ENCODE measurements at places on chromosomes 5 and 9. TPM values are rescaled to one million over a fixed set of nuclear protein-coding genes. Genes with fewer than 3 reads are reported as not detected.
A peak's percentile ranks its signal among the peaks of the same experiment; 100 is the strongest.

The PCDHB13 gene
- not detected for total RNA-seq

GRCh38 chr9:23615569-23615968 lies 210.5 kb downstream of the ELAVL2 start:
- no peak overlapping the region for H3K27ac ChIP-seq
- H3K4me3 ChIP-seq, result no peak overlapping the region
- DNase-seq, result no peak

GRCh38 chr9:15553528-15553898 lies 670 bp downstream of the CCDC171 start:
- H3K36me3 ChIP-seq, result no peaks in the 10 kb centered on the region
- peaks cover 21% of the 10 kb centered on the region for H3K4me1 ChIP-seq
- H3K4me3 ChIP-seq, result peak overlapping the region; percentile 96
- no peak for DNase-seq
- H3K27ac ChIP-seq, result no peak overlapping the region

DNA sequence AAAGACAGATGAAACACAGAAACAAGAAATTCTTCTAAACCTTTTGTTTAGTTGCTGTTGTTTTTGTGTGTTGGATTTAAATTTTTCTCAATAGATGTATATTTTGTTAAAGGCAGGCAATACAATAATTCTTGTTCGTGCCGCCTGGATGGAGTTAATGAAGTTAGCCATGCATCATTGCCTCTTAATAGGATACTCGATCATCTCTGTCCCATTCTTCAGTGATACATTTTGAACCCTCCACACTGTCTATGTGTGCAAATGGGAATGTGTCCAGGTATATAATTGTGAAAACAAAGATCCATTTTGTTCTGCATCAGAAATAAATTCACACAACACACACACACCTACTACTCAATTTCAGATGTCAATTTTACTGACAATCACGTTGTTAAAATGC lies 186.6 kb upstream of the ADAMTS16 start:
- no peaks in the 10 kb centered on the region for H3K36me3 ChIP-seq
- DNase-seq, result no peak
- H3K4me3 ChIP-seq, result no peak overlapping the region
- H3K27ac ChIP-seq, result no peak overlapping the region
- H3K27me3 ChIP-seq, result no peaks in the 10 kb centered on the region
- no peaks in the 10 kb centered on the region for H3K4me1 ChIP-seq

The NAIP gene
- total RNA-seq, result 5.7 TPM

DNA sequence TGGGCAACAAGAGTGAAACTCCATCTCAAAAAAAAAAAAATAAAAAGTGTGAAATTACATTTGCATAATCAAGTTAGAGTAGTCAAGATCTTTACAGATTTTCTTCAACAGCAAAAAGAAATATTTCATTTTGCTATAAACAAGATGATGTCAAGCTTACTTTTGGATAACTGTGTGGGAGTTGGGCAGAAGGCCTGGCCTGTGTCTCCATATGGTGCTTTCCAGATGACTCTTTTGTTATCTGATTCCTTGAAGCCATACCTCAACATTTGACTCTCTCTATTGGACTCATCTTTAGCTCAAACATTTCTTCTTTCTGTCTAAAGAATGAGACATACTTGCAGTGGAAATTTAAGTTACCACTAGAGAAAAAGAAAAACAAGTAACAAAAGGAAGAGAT lies 246.8 kb downstream of the MSX2 start:
- peaks cover 3% of the 10 kb centered on the region for H3K36me3 ChIP-seq
- DNase-seq, result no peak
- H3K27ac ChIP-seq, result no peak overlapping the region
- H3K4me3 ChIP-seq, result no peak overlapping the region
- no peaks in the 10 kb centered on the region for H3K4me1 ChIP-seq

GRCh38 chr9:110319781-110320492 lies 17.7 kb downstream of the TXNDC8 start:
- no peak overlapping the region for H3K4me3 ChIP-seq
- peaks cover 9% of the 10 kb centered on the region for H3K4me1 ChIP-seq
- DNase-seq, result peak; percentile 1

DNA sequence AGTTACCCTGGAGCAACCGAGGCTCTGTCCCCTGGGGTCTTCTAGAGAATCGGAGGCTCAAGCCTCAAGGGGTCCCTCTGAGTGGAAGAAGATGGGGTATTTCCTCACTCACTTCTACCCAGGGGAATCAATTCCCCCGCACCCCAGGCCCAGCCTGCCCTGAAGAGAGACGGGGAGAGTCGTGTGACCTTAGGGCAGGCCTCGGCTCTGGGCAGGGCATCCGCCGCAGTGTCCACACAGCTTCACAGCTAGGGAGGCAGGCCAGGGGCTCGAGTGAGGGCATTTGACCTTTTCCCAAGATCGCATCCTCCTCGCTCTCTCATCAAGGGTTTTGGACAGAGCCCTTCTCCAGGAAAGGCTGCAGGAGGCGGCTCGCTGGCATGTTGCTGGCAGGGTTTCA lies 57.9 kb upstream of the CNOT6 start:
- no peaks in the 10 kb centered on the region for H3K27me3 ChIP-seq
- H3K4me3 ChIP-seq, result no peak overlapping the region
- H3K4me1 ChIP-seq, result no peaks in the 10 kb centered on the region
- no peaks in the 10 kb centered on the region for H3K36me3 ChIP-seq
- H3K27ac ChIP-seq, result no peak overlapping the region

Data from activated T-cell treated with anti-CD3 and anti-CD28 coated beads, Interleukin-2, amount 50 U/mL, for 72 hours (primary cell).